T-helper 9 cell (primary cell): ENCODE measurements at places on chromosomes 5 and 9.
A peak's percentile ranks its signal among the peaks of the same experiment; 100 is the strongest.

GRCh38 chr5:1975406-1975715, 92.6 kb upstream of the IRX4 start:
- no peak for DNase-seq

- no peak for DNase-seq
Measured at GRCh38 chr5:150214289-150214688, 24.4 kb downstream of the SLC6A7 start.

DNA sequence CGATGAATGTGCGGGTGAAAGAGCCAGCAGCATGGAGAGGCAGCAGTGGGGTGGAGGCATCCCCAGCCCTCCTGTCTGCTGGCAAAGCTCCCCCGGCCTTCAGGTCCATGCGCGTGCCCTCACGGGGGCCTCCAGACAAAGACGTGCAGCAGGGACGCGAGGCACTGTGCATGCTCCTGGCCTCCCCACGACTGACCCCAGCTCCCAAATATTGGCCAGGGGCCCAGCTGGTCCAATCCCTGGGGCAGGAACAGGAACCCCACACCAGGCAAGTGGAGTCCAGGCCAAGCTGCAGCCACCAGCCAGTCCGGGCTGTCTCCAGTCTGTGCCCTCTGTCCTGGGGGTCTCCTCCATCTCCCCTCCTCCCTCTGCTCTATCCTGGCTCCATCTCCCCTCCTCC, 33.5 kb upstream of the LRRC14B start:
- no peak for DNase-seq

- no peak for DNase-seq
Measured at GRCh38 chr5:143409926-143410325, 6.4 kb upstream of the NR3C1 start.

- DNase-seq: no peak
Measured at GRCh38 chr9:96382839-96383164, 709 bp downstream of the SLC35D2 start.

- no peak for DNase-seq
Measured at GRCh38 chr5:11931638-11932037, 27.4 kb upstream of the CTNND2 start.

DNA sequence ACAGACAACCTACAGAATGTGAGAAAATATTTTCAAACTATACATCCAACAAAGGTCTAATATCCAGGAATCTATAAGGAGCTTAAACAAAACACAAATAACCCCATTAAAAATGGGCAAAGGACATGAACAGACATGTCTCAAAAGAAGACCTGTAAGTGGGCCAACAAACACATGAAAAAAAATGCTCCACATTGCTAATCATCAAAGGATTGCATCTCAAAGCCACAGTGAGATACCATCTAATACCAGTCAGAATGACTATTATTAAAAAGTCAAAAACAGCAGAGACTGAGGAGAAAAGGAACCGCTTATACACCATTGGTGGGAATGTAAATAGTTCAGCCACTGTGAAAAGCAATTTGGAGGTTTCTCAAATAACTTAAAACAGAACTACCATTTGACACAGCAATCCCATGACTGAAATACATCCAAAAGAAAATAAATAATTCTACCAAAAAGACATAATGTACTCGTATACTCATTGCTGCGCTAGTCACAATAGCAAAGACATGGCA, 39.1 kb upstream of the C5orf63 start:
- no peak for DNase-seq

GRCh38 chr9:16442622-16443021, 427.8 kb downstream of the BNC2 start:
- DNase-seq: no peak

- DNase-seq: no peak
Measured at GRCh38 chr9:130931508-130932254, 7.4 kb downstream of the FIBCD1 start.

- DNase-seq: no peak
Measured at GRCh38 chr5:158727771-158728311, 371.9 kb downstream of the EBF1 start.

GRCh38 chr9:4386819-4387218, 87.0 kb upstream of the GLIS3 start:
- no peak for DNase-seq

DNA sequence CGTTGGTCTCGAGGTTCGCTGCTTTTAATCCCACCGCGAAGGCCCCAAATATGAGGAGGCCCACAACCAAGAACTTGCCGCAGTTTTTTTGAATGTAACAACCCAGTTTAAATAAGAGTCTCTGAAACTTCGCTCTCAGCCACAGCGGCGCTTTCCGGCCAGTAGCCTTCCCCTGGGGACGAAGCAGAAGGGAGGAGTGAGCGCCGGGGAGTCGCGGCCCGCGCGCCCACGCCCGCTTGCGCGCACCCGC, 10.4 kb downstream of the PTCH1 start:
- DNase-seq: peak; percentile 5

DNA sequence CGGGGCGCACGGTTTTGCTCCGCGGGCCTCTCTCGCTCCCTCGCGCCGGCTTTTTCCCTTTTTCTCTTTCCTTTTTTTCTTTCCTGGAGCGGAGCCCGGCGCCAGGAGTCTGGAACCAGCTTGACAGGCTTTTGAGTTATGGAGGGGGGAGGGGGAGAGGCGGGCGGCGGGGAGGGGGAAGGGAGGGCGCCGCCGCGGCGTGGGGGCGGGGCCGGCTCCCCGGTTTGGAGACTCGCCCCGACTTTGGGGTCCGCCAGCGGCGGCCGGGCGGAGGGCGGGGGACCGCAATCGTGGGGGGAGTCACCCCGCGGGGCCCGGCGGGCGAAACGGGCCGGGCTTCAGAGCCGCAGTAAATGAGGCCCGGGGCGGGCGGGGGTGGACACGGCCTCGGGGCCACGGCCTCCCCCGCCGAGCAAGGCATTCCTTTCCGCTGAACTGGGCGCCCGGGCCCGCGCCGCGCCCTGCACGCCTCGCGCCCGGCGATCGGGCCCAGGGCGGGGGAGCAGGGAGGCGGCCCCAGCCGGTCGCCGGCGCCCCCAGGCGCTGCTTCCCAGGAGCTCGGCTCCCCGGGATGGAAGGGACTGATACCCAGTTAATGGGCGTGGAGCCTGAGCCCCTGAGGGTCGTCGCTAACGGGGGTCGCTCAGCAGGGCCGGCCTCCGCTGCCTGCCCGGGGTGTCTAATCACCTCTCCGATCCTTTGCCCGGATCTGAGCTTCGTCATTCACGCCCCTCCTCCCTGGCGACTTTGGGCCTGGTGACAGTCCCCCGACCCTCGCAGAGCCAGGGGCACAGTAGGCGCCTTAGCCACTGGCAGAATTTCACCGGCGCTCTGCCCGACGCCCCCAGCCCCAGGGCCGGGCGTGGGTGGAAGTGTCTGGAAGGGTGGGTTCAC, 138.1 kb downstream of the C9orf50 start:
- no peak for DNase-seq

DNA sequence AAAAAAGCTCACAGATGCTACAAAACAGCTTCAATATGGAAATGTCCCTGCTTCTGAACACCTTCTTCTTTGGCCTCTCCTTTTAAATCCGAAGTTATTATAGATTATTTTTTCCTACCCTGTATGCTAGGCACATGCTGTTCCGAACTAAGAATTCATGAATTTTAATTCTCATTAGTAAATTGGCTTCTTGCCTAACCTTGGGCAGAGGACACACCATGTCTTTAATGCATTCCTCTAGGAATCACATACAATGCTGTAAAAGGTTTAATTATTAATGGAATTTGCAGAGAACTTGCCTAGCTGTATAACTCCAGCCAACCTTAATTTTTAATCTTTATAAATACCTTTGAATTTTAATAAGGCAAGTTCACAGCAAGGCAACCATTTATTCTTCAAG, 234.4 kb downstream of the NTRK2 start:
- no peak for DNase-seq

- DNase-seq: no peak
Measured at GRCh38 chr5:157323107-157323706, 57.3 kb downstream of the CYFIP2 start.

DNA sequence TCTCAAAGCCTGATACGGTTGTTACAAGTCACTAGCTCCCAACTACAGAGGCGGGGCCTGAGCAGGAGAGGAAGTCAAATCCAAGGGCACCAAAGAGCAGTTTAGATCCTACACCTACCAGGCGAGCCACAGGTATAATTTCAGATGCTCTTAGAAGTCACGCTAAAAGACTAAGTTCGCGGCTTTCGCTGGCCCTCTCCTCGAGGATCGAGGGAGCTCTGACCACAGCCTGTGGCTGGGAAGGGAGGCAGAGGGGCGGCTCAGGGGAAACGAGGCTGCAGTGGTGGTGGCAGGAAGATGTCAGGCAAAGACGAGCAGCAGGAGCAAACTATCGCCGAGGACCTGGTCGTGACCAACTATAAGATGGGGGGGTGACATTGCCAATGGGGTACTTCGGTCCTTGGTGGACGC, 48.6 kb downstream of the SEMA4D start:
- DNase-seq: no peak

DNA sequence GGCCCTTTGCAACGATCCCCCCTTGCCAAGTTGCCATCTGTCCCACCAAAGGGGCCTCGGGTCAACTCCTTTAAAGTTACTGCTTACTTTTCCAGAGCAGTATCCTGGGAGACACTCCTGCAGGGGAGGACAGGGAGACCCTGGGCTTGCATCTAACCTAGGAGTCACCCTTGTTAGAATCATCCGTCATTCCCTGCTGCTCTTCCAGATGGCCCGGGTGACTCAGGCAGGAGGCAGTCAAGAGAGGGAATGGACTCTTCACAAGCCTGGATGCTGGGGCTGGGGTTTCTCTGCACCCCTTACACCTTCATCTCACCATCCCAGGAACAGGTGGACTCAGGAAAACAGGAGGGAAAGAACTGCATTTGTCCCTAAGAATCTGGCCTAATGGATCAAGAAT, 175.6 kb downstream of the GABBR2 start:
- no peak for DNase-seq

DNA sequence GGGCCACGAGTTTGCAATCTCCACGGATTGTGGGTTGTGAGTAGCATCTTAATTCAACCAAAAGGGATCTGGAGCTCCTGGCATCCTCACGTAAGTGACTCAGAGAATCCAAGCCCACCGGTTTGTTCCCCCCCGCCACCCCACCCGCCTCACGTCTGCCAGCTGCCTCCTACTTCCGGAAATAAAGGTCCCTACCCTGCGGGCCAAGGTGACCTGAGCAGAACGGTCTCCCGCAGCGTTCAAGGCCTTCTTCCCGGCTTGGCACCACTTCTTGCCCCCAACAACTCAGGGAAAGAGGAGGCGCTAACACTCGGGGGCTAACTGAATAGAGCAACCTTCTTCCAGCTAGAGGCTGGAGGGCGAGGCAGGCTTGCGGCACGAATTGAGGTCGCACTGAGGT, 8.8 kb upstream of the GPRIN1 start:
- no peak for DNase-seq

DNA sequence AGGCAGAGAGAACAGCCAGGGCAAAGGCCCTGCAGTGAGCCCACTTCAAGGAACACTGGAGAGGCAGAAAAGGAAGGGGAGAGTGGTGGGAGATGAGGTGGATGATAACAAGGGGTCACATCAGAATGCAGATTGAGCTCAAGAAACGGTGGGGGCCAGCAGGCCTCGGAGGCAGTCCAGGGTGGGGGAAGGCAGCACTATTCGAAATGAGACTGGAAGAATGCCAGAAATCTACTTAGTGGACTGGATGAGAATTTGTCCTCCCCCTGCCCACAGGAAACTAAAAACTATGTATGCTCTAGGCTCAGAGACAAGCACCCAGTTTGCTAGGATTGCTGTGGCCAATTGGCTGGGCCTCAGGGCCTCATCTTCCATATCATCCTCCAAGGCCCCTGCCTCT, 148.7 kb downstream of the ADAMTS12 start:
- no peak for DNase-seq

DNA sequence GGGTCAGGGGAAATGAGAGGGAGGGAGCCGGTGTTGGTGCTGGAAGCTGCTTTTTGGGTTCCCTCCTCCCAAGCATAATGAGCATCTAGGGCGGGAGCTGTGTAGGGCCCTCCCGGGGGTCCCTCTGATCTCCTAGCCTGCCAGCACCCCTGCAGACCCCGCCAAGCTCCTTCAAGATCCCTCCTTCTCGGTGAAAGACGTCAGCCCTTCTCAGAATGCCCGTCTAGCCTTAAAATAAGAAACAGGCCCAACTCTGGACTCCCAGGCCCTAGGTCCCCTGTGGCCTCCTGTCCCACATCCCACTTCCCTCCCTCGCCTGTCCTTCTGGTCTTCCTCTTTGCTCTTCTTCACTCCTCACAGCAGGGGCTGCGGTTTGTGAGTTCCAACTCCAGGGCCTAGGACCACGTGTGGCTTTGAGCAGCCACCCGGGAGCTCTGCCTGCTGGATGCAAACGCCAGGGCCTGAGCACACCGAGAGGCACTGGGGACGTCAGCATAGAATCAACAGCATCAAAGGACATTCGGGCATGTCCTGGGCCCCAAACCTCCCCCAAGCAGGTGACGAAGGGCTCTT, 8.8 kb upstream of the SCGB3A1 start:
- no peak for DNase-seq

DNA sequence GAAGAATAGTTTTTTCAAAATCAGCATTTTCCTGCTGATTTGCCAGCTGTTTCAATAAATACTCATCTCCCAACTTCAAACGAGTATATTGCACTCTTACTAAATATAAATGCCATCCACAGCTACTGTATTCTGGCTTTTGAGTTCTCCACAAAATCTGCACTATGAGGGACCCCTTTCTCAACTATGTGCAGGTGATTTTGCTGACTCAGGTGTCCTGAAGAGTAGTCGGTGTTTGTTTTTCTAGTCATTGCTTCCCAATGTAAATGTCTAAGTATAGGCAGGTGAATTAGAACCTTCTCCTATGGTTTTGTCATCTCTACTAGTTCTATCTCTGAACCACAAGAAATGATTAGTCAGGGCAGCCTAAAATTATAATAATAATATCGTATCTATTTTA, 616.8 kb upstream of the MEF2C start:
- no peak for DNase-seq

DNA sequence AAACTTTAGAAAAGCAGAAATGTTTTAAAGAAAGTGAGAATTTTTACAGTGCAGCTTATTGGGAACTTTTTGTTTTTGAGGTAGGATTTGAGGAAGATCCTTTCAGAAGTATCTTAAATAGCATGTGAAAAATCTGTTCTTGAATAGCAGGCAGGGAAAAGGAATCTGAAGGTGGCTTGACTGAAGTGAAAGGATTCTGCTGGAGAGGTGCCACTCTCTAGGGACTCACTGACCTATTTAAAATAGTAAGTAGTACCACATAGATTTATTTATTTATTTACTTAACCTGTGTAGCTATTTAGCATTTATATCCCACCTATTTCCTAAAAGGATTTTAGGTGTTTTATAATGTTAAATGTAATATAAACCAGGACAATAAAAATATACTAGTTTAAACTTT, 69.1 kb downstream of the NIPBL start:
- DNase-seq: no peak

DNA sequence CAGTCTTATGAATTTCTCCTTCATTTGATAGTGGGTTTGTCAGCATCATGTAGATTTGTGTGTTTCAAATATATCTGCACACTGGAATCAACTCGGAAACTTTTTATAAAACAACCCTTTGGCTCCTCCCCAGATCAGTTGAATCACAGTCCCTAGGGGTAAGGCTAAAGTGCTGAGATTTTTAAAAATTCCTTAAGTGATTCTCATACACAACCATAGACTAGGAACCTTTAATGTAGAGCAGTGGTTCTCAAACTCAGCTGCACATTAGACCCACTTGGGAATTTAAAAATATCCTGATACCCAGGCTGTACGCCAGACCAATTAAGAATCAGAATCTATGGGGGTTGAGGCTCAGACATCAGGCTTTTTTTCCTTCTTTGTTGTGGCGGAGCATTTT, 17.5 kb upstream of the JAK2 start:
- no peak for DNase-seq

GRCh38 chr5:42655982-42656650, 100.5 kb upstream of the CCDC152 start:
- no peak for DNase-seq
